CD4-positive, alpha-beta T cell treated with Interleukin-2 at 100 ng/mL for 4 hours (primary cell): ENCODE measurements at places on chromosomes 12 and 14.

- no peak for DNase-seq
Observed at GRCh38 chr14:63492391-63492790, 50.8 kb downstream of the PPP2R5E start.

DNA sequence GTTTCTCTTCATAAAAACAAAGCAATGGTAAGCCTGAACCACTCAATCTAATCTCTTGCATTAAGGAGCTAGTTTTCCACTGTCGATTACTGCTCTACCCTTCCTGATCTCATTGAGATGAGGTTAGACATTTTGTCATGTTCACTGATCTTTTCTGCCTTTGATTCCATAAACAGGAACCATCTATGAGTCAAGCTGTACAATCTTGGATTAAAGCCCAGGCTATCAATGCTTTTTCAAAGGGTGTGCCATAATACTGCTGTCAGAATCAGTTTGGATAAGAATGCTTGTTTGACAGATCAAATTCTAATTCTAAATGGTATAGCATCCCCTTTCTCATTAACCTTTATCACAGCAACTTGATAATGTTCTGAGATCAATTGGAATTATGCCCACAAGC lies 16.1 kb downstream of the GRIP1 start:
- DNase-seq, result no peak

DNA sequence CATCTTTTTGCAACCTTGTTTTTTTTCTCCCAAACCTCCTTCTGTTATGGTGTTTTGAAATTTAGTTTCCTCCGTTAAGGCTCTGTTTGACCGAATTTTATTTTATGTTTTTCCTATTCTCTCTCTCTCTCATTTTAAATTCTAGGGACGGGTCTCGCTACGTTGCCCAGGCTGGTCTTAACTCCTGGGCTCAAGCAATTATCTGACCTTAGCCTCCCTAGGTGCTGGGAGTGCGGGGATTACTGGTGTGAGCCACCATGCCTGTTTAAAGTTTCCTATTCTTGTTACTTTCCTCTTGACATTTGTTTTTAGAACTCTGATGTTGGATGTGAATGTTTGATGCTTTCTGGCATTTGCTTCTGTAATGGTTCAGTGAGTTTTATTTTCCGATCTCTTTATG lies 1.0 kb downstream of the ZC3H14 start:
- no peak for DNase-seq

- no peak for DNase-seq
Observed at GRCh38 chr14:94952097-94952496, 182.2 kb upstream of the GSC start.

DNA sequence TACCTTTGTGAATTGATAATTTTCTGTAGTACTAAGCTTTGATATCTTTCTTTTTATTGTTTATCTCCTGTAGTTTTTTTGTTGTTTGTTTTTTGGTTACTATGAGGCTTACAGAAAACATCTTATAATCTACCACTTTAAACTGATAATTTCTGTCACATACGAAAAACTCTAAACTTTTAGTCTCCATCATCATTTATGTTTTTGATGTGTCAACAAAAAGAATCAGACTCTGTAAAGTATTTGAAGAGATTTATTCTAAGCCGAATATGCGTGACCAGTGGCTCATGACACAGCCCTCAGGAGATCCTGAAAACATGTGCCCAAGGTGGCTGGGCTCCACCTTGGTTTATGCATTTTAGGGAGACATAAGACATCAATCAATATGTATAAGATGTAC lies 167.1 kb upstream of the ARHGAP5 start:
- DNase-seq, result no peak

DNA sequence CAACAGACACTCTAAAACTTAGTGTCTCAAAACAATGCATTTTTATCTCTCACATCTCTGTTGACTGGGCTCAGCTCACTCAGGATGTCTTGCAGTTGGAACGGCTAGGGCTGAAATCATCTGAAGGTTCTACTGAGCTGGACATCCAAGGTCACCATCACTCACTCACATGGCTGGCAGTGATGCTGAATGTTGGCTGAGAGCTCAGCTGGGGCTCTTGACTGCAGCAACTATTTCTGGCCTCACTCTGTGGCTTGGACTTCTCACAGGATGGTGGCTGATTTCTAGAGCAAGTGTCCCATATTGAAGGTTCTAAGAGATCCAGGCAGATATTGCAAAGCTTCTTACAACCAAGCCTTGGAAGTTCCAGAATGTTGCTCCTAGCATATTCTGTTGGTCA lies 166.5 kb downstream of the ZFP36L1 start:
- DNase-seq, result no peak

DNA sequence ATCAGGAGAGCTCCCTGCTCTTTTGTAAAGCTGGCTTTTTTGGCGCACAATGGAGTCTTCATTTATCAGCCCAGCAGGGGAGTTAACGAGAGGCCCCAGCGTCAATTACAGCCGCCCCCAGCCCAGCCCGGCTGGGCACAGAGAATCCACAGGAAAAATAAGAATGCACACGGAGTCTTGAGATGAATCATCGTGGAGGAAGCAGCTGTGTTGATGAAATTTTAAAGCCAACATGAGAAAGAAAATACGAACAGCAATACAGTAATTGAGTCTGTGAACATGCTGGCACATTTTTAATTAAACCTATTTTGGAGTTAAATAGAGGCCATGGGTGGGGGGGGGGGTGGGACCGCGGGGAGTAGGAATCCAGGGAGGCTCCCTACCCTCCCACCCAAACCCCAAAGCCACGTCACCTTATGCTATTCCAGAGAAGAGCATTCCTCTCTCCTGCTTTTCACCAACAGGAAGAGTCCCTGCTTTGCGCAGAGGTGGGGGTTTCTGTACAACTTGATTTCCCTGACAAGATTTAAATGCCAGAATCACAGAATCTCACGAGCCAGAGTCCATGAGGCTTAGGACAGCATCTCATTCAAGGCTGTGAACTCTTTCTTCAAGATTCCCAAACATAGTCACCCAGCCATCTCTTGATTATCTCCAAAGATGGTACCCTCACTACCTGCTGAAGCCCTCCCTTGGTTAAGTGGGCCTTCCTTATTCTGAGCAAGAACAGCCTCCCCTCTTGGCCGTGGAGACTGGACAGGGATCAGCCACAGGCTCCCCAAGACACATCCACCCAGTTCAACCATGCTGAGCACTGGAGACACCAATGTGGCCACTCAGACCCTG lies 50.3 kb downstream of the CCNK start:
- DNase-seq, result no peak

DNA sequence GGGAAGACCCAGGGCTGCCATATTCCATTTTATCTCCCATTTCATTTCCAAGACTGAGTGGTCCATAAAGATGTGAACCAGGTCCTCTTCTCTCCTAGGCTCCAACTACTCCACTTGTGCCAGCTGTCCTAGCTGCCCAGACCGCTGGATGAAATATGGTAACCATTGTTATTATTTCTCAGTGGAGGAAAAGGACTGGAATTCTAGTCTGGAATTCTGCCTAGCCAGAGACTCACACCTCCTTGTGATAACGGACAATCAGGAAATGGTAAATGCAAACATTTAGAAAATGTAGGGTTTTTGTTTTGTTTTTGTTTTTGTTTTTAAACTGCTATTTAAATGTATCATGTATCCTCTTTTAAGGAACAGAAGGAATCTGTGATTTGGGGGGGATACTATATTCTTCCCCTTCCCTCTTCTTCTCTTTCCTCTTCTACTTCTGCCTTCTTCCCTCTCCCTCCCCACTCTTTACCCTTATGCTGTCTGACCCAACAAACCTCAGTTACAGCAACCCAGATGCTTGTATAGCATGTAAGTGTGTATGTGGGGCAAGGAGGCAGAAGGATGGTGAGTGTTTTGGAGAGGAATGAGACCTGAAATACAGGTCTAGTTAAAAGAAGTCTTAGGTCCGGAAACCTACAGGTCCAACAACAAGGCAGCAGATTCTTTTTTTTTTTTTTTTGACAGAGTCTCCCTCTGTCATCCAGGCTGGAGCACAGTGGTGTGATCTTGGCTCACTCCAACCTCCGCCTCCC lies 5.9 kb downstream of the KLRG1 start:
- no peak for DNase-seq

GRCh38 chr12:75315518-75315917 lies 14.6 kb downstream of the CAPS2 start:
- DNase-seq, result no peak

DNA sequence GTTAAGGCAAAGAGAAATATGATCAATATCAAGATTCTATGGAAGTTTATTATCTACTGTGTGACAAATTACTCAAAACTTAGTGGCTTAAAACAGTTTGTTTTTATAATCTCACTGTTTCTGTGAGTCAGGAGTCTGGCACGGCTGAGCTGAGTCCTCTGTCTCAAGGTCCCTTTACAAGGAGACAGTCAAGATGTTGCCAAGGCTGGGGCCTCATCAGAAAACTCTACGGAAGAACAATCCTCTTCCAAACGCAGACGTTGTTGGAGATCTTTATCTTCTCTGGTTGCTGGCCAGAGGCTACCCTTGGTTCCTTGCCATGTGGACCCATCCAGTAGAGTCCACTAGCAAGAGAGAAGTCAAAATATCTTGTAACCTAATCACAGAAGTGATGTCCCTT lies 100.6 kb upstream of the CCND2 start:
- DNase-seq, result no peak

- no peak for DNase-seq
Observed at GRCh38 chr14:75213172-75213571, 36.8 kb upstream of the TMED10 start.

DNA sequence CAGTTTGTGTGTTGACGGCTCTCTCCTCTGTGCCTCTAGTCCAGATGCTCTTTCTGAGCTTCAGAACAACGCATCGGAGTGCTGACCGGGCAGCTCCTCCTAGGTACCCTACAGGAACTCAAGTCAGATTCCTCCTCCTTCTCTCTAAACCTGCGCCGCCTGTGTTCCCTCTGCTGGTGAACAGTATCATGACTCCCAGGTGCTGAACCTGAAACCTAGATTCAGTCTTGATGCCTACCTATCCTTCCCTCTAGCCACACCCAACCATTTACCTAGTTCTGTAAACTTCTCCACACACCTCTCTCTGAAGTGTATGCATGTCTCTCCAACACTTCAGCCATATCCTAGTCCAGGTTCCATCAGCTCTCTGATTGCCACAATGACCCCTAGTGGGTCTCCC lies 112.7 kb downstream of the EFCAB11 start:
- DNase-seq, result no peak

DNA sequence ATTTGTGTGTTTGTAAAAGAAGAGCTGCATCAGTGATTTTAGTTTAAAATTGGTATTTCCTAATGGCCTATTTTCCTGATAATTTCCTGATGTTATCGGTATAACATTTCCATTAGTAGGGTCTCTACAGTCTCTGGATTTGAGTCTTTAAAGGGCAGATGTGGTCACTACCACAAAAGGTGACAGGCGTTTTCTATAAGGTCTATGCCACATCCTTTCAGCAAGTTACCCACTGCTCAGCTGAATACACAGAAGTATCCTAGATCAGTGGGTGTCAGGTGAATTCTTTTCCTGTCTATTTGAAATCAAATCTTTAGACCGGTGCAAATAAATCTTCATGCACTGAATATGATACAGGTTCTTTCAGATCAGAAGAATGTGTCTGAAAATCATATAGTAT lies 90.2 kb downstream of the LIN7A start:
- no peak for DNase-seq

DNA sequence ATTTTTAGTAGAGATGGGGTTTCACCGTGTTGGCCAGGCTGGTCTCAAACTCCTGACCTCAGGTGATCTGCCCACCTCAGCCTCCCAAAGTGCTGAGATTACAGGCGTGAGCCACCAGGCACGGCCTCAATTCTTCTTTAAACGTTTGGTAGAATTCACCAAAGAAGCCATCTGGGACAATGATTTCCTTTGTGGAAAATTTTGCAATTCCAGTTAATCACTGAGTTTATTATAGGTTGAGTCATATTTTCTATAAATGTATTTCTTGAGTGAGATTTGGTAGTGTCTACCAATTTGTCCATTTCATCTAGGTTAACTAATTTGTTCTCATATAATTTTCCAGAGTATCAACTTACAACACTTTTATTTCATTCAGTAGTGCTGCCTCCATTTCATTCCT lies 683.9 kb upstream of the TMEM132C start:
- no peak for DNase-seq

- DNase-seq, result no peak
Observed at GRCh38 chr12:46442239-46442638, 69.7 kb upstream of the SLC38A2 start.

DNA sequence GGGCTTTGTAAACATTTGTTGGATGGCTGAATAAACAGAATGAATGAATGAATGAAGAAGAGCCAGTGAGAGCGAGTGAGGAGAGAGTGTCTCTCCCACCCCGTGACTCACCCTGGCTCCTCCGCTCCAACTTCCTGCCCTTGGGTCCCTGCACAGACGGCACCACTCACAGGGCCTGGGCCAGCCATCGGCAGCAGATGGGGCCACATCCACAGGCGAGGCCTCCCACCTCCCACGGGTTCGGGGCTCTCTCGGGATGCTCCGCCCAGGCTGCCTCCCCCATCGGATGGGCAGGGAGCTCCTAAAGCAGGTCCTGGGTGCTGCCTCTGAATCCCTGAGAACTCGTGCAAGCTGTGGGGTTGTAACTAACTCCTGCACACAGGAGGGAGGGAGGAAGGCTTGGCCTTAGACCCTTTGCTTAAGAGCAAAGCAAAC lies 41.3 kb downstream of the CCNK start:
- no peak for DNase-seq

DNA sequence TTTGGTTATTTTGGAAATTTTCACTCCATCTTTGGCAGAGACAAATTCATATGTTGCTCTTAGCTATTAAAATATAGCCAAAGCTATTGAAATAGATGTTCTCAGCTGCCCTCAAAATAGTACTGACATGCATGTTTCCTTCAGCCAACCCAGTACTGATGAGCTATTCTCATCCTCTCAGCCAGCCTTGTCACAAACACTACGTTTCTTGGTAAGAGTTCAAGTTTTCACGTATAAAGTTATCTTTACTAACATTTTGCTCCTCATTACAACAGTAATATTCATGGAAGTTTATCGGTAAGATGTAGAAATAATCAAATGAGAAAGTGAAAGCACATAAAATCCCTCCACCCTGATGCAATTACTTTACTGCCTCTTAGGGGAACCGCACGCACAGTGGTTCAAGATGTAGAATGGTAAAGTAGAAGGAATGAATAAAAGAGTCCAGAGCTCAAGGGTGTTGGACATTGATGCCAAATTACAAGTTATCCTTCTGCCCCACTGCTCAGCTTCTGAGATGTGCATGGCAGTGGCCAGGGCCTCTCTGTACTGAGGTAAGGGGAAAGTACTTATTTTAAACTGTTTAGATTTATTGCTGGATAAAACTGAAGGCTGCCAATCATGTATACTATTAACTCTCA lies 20.7 kb downstream of the GCH1 start:
- peak; percentile 37 for DNase-seq

GRCh38 chr14:20988717-20989470 lies 886 bp upstream of the METTL17 start:
- DNase-seq, result peak; percentile 14

- no peak for DNase-seq
Observed at GRCh38 chr14:99036611-99037293, 235.2 kb downstream of the BCL11B start.

GRCh38 chr14:85358136-85358785 lies 171.7 kb upstream of the FLRT2 start:
- DNase-seq, result no peak

GRCh38 chr12:124679533-124680371 lies 112.3 kb upstream of the NCOR2 start:
- no peak for DNase-seq
